Hematopoietic multipotent progenitor cell treated with erythropoietin and hydrocortisone succinate and interleukin-3 and kit ligand, for 6 days (in vitro differentiated cells): ENCODE measurements at places on chromosomes 3 and 15.

GRCh38 chr3:12143949-12144504 is 14.7 kb downstream of the TIMP4 start:
- no peak for DNase-seq

DNA sequence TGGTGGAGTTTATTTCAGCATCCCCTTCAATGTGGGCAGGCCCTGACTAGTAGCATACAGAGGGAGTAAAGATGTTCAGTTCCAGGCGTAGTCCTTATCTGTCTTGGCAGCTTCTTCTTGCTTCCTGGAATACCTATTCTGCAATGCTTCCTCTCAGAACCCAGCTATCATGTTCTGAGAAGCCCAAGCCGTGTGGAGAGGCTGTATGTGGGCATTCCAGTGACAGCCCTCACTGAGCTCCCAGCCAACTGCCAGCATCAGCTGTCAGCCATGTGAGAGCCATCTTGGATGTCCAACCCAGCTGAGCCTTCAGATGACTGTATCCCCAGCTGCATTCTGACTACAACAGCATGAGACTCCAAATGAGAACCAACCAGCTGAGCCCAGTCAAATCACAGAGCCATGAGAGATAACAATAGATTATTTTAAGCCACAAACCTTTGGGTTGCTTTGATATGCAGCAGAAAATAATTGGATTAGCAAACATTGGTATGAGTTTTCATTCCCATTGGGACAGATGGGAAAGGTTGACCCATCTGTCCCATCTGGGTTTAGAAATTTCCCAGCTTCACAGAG is 8.4 kb upstream of the CMTM7 start:
- DNase-seq = peak; percentile 69

GRCh38 chr3:42503957-42504333 is 1.5 kb downstream of the VIPR1 start:
- DNase-seq = no peak

- DNase-seq = peak; percentile 83
Measured at GRCh38 chr15:31325595-31326155, 960 bp upstream of the KLF13 start.

DNA sequence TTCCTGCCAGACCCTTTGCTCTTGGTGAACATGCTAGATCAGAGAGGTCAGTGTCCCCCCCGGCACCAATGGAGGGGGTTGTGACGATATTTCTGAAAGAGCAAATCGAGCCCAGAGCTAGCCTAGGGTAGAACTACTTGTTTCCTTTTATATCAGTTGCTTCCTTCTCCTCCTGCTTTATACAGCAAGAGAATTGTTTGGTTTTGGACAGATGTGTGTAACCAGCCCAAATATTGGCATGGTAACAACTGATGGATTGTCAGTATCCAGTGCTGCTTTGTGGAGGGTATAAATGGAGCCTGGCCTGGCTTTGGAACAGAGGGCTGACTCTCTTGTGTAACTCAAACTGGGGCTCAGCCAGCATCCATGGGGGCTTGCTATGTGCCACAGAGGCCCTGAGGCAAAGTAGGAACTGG is 27.2 kb downstream of the SNX1 start:
- no peak for DNase-seq
